GM12878 (cell line): ENCODE measurements at places on chromosomes 11 and 22. TPM values are rescaled to one million over a fixed set of nuclear protein-coding genes. Genes with fewer than 3 reads are reported as not detected.

OR8D1 gene
- total RNA-seq = not detected in 2 replicates

CYB5R2 gene
- total RNA-seq = 46.6 and 56.8 TPM in 2 replicates

BIK gene
- 6.3 and 8.0 TPM in 2 replicates for total RNA-seq

ACCS gene
- 25.2 and 25.4 TPM in 2 replicates for total RNA-seq

TSPAN32 gene
- total RNA-seq = not detected in 2 replicates

ELF5 gene
- total RNA-seq = not detected in 2 replicates

CCDC188 gene
- not detected in 2 replicates for total RNA-seq
